ENCODE measurements at places on chromosomes 16 and 17.

GRCh38 chr16:84079664-84080063 is 37.1 kb upstream of the SLC38A8 start:
- DNase-seq: no peak

- DNase-seq: no peak
These were observed 114.8 kb downstream of the GRIN2A start for GRCh38 chr16:10067406-10067805.

- DNase-seq: no peak
These were observed 1.3 kb upstream of the GJC1 start for GRCh38 chr17:44831371-44831770.

GRCh38 chr17:49904893-49905292 is 57.0 kb upstream of the TAC4 start:
- no peak for DNase-seq

Measured in AG09319 (cell line).